ENCODE measurements at places on chromosomes 4 and X.

DNA sequence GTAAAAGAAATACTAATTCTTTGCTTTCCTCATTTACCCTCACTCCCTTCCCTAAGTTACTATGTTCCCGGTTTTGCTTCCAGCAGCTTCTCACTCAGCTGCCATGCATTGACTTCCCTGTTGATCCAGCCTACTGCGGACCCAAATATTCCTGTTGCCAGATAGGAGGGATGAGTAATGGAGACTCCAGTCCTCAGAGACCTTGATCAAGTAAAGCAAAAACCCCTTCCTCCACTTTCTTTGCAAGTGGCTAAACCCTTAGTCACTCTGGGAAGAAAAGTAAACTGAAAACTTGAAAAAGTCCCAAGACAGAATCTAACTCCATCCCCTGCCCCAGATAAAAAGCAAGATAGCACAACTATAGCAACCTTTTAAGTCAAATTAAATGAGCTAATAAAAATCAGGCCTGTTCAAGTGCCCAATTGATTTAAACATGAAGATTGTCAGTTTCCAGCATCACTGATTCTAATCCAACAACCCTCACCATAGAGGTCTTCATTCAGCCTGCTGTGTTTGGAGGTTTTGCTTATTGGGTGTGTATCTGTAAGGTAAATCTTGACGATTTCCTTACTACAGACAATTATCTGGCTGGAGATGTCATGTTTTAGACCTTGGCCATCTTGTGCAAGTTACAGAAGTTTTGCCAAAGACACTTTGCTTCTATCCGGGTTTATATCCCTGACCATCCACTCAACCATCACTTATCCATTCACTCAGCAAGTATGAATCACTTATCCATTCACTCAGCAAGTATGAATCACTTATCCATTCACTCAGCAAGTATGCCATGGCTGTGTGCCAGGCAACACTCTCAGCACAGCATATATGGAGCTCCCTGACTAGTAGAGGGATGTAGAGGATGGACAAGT, 17.6 kb downstream of the FGFBP1 start:
- DNase-seq = no peak

DNA sequence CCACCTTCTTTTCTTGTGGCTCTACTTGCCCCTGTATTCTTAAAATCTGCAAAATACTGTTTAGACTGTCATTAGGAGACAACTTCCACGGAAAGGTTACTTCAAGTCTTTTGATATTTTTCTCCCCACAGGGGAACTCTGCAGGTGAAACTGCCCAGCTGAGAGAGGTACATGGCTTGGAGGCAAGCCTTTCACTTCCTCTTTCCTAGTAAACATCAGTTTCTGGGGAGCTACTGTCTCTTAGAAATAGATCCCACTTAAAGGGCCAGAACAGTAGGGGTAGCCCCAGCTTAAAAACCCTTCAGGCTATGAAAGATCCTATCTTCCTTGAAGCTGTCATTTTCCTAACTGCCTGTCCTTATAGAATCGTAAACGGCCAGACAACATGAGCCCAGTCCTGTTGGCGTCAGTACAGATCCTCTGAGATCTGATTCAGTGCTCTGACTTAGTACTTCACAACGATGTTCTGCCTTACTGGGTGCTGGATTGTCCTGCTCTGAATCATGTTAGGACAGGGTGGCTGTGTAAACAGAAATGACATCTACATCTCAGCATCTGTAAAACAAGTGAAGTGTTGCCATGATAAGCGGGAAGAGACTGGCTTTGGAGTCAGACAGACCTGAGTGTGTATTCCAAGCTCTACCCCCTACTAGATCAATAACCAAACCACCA, 102.1 kb downstream of the ITIH6 start:
- no peak for DNase-seq

GRCh38 chr4:61443813-61444510, 243.8 kb downstream of the ADGRL3 start:
- no peak for DNase-seq

DNA sequence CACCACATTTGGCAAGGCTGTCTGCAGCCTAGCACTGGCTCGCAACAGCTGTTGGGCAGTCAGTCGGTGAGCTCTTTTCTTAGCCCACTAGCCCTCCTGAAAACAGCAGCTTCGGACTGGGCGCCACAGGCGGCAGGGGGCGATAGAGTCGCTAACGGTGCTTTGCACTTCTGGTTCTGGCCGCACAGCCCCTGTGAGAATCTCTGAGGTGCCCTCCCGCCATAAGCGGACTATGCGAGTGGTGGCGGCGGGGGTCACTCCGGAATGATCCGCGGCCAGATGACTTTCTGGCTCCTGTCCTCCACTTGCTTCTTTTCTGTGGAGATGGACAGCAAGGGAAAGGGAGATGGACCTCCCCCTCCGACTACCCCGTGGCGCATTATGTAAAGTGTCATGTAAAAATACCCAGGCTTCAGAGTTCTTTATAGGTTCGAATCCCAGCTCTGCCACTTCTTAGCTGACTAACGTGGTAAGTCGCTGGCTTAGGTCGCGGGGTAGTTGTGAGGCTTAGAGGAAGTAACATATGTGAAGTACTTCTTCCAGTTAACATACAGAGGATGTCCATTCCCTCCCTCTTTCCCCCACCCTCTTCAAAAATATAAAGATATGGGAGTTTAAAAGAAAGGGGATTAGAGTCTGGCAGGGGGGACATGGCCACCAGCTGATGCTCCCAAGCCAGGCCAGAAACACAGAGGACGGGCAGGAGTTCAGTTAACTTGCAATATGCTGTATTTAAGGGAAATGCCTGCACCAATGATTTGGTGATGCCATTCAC, 11.0 kb downstream of the ARHGAP36 start:
- peak; percentile 94 for DNase-seq

- no peak for DNase-seq
Observed at GRCh38 chrX:12234534-12235329, 96.5 kb downstream of the FRMPD4 start.

- DNase-seq = peak; percentile 65
Observed at GRCh38 chrX:109863811-109864210, 130.8 kb upstream of the ACSL4 start.

DNA sequence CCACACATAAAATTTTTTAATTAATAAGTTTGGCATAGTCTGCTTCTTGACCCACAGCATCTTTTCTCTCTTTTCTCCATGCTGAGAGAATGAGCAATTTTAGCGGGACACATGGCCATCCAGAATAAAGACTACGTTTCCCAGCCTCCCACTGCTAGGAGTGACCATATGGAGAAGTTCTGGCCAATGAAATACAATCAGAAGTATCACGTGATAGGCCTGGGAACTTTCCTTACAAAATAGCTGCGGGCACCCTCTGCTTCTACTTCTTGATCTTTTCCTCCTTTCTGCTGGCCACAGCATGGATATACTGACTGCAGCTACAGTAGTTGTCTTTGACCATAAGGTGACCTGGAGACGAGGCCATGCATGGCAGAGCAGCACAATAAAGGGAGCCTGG, 348.0 kb downstream of the BCOR start:
- DNase-seq = peak; percentile 60

- no peak for DNase-seq
Observed at GRCh38 chrX:37816766-37817165, 30.6 kb downstream of the DYNLT3 start.

DNA sequence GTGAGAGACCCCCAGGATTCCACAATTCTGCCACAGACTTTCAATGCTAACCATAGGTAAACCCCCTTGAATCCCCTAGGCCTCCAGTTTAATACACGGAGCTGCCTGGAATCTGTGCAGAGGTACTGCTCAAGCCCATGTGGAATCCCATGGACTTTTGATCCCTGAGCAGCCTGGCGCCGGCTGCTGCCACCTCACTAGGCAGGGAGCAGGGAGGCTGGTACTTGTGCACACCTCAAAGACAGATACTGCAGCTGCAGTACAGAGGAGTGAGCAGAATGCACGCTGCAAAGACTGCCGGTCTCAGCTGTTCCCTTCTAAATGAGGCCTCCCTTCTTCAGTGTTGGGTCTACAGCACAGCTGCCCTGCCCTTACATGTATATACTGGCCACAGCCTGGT, 79.4 kb downstream of the RPS6KA6 start:
- no peak for DNase-seq

DNA sequence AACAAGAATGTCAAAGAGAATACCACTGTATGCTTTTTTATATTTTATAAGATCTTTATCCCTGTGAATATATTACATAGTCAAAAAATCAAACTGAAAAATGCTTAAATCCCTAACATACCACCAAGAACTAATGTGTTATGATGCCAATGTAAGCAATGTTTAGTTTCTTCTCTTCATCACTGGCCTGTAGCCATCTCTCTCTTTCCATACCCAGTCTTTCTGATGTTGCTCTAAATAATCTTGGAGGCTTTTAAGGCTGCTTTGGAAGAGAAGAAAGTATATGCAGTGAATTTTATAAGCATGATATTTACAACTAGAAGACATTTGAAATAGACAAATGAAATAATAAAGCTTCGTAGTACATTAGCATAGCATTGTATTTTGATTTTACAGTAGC, 82.9 kb downstream of the NFKB1 start:
- no peak for DNase-seq

GRCh38 chr4:137685357-137685756, 153.1 kb upstream of the PCDH18 start:
- DNase-seq = no peak

DNA sequence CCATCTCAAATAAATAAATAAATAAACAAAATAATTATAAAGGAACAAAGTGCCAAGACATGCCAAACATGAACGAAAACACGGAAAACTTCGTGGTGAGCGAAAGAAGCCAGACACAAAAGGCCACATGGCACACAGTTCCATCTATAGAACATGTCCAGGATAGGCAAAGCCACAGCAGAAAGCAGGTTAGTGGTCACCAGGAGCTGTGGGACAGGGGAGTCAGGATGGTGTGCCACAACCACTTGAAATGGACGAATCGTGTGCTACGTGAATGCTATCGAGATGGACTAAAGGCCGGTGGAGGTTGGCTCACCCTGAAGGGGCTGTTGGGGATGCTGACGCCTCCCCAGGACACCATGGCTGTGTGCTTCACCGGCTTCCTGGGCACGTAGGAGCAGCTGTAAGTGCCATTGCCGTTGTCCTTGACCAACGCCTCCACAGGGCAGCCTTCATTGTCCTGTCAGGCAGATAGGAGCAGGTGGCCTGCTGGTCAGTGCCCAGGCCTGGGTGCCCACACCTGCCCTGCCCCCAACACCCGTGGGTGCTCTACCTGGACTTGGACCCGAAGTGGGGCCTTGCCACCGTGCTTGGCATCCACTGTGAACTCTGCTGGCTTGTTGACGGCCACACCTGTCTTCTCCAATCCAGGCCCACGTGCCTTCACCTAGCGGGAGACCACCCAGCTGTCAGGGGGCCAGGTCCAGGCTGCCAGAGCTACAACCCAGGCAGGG, 10.6 kb downstream of the FLNA start:
- DNase-seq = no peak

GRCh38 chrX:113384628-113385027, 544.0 kb upstream of the AMOT start:
- DNase-seq = no peak

DNA sequence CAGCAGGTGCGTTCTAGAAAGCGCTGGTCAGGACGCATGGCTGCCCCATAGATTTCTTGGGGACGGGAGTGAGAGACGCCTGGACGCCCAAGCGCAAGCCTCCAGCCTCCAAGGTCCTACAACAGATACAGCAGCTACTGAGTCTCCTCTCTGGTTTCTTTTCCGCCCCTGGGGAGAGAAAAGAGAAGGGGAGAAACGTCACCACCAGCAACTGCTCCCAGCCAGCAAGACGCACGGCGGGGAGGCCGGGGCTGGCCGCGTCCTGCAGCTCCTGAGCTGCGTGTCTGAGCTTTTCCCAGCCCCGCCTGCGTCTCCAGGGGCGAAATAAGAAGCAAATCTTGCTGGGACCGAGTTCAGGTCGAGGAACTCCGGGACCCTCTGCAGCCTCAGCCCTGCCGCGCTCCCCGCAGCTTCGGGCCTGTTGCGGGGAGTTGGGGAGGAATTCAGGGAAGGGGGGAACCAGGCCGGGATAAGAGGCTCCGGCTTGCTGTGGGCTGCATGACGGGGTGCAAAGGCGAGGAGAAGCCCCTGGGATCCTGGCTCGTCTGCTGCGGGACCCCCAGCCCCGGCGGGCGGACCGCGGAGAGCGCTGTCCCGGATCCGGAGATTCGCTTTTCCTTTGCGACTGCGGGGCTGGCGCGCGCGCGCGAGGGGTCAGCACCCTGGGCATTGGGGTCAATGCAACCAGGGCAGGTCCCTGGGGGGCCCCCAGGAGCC, 6.8 kb upstream of the SHOX start:
- peak; percentile 84 for DNase-seq

- peak; percentile 15 for DNase-seq
Observed at GRCh38 chrX:107970073-107970472, 12.1 kb downstream of the TEX13B start.

DNA sequence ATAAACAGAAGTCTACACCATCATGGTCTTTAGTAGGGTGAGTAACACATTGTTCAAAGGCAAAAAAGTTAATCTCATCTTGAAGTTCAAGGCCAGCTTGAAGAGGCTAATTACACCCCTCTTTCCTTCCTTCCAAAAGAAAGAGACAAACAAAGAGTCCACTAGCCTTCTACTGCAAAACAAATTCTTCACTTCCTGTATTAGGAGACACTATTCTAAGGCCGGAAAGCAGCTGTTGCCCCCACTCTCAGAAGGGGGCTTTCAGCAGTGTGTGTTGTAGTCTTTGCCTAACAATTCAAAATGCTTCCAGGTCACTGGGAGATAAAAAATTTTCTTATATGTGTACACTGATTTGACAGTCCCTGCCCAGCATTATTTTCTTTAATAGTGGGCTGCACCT, 25.1 kb downstream of the RASGEF1B start:
- DNase-seq = no peak

- no peak for DNase-seq
Observed at GRCh38 chr4:67332627-67333026, 212.7 kb downstream of the CENPC start.

DNA sequence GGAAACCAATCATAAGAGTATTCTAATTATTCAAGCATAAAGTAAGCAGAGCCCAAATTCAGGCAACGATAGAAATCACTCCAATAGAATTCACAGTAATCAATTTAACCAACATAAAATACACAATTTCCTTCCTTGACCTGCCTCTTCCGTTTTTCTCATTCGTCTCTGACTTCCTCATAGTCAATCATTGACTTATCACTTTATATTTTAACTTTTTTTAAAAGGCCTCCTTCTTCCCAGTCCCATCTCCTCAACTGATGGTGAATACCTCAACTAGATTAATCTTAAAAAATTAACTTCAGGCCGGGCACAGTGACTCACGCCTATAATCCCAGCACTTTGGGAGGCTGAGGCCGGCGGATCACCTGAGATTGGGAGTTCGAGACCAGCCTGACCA, 13.3 kb downstream of the CNOT6L start:
- no peak for DNase-seq

DNA sequence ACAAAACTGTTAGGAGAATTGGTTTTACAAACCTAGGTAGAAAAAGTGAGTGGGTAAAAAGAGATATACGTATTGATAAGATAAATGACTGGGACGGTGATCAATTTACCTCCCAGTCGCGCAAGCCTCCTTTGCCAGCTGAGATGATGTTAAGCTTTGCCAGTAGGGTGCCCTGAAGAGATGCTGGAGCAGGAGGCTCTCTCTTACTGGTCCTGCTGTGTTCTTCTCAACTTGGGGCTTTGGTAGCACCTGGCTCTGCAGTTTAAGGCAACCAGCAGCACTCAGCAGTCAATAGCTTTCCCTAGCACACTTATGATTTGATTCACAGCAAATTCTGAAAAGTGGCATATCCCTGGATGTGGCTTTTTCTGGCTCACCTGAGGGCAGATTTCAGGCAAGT, 1461.7 kb downstream of the ADGRL3 start:
- no peak for DNase-seq

- DNase-seq = no peak
Observed at GRCh38 chrX:1336948-1337779, 579 bp downstream of the IL3RA start.

Measured in ELF-1 (cell line).